ENCODE measurements at places on chromosomes 12 and 14. TPM values are rescaled to one million over a fixed set of nuclear protein-coding genes. Genes with fewer than 3 reads are reported as not detected.

The LYZ gene
- total RNA-seq = 4.5 TPM

The ENDOU gene
- total RNA-seq = not detected

DNA sequence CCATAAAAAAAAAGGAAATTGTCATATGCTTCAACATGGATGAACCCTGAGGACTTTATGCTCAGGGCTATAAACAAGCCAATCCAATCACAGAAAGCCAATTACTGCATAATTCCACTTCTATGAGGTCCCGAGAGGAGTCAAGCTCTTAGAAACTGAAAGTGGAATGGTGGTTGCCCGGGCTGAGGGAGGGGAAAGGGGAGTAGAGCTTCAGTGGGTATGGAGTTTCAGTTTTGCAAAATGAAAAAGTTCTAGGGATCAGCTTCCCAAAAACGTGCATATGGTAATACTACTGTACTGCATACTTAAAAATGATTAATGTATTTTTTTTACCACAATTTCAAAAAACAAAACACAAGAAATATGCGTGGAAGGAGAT, 52.0 kb downstream of the RNF34 start:
- no peak overlapping the region for H3K27ac ChIP-seq
- H3K4me3 ChIP-seq = peak overlapping the region; percentile 35

The PLA2G1B gene
- not detected for total RNA-seq

DNA sequence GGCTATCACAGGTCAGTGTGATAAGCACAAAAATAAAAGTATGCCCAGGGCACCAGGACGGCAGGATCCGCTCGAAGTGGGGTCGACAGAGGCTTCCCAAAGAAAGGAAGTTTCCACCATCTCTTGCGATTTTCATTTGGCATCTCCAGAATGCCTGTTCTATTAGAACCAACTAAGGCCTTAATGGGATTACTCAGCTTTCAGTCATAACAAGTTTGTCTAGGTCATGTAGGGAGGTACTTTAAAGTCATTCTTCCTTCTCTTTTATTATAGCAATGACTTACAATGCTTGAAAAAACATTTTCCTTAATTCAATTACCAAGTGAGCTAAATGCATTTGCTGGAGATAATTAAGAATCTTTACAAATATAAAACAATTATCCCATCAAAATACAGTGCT, 83.6 kb upstream of the DIO3 start:
- no peaks in the 10 kb centered on the region for H3K36me3 ChIP-seq
- no peak overlapping the region for H3K4me3 ChIP-seq
- peak; percentile 30 for DNase-seq
- H3K27ac ChIP-seq = no peak overlapping the region

GRCh38 chr14:25394791-25395391, 344.9 kb upstream of the STXBP6 start:
- DNase-seq = no peak
- no peaks in the 10 kb centered on the region for H3K4me1 ChIP-seq
- no peak overlapping the region for H3K27ac ChIP-seq
- H3K27me3 ChIP-seq = no peaks in the 10 kb centered on the region

All from ascending aorta (tissue), 2 donors.